Stimulated activated CD4-positive, alpha-beta T cell treated with anti-CD3 and anti-CD28 coated beads, TNF-alpha, amount 100 ng/mL, for 24 hours (primary cell): ENCODE measurements at places on chromosomes 7 and 10.

DNA sequence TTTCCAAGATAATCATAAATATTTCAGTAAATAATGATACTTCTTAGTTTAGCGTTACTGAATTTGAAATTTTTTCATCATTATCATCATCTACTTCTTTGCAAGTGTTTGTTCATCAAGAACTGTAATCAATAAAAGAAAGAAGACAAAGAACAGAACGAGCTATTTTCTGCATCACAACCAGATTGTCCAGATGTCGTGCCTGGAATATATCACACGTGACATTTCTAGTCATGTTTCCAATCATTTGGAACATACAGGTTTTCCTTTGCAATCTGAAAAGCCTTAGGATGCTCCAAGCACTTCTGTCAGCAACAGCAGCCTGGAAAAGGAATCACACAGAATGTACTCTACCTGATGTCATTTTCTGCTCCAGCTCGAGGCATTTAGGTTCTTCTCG, 107.4 kb downstream of the FAM107B start:
- DNase-seq: no peak

- no peak for DNase-seq
Observed at GRCh38 chr10:93081834-93082233, 8.1 kb downstream of the CYP26A1 start.

- DNase-seq: no peak
Observed at GRCh38 chr7:155422151-155422550, 35.8 kb upstream of the EN2 start.

- no peak for DNase-seq
Observed at GRCh38 chr10:77006836-77007511, 630.6 kb downstream of the KCNMA1 start.
